ENCODE measurements at places on chromosomes 11 and 22.

- no peak for DNase-seq
Observed at GRCh38 chr11:19691815-19692500, 20.7 kb upstream of the NAV2 start.

- no peak for DNase-seq
Observed at GRCh38 chr22:50524676-50525103, 708 bp downstream of the SCO2 start.

- no peak for DNase-seq
Observed at GRCh38 chr22:44907765-44908737, 101.8 kb downstream of the PHF21B start.

DNA sequence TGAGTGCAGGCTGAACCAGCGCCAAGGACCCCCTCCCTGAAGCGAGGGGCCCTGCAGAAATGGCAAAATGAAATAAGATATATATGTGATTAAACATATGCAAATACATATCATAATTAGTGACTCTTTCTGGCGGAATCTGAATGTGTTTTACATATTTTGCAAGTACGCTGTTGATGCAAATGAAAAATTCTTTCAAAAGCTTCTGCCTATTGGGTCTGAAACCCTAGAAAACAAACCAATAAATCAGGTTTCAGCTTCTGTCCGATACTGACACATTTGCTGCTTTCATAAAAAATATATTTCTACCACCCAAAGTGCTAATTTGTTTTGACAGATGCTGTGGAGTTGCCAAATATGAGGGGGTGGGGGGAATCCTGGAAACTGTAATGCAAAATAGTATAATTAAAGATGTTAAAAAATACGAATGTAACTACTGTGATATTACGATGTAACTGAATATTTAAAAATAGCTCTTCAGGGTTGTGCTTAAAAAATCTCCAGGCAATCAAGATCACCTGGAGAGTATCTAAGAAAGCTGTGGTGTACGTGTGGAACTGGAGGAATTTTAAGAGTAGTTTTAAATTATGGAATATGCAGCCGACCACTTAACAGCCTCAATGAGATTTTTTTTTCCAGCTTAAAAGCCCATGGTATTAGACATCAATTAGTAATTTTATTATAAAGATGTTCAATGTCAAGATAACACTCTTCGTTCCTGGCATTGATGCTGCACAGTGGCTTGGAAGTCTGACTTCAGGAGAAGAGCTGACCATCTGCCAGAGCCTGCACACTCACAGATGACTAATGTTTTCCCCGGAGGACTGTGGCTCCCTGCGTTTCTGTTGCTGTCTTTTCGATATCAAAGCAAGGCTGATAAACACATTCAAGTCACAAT is 122.2 kb upstream of the RCN1 start:
- DNase-seq = no peak

DNA sequence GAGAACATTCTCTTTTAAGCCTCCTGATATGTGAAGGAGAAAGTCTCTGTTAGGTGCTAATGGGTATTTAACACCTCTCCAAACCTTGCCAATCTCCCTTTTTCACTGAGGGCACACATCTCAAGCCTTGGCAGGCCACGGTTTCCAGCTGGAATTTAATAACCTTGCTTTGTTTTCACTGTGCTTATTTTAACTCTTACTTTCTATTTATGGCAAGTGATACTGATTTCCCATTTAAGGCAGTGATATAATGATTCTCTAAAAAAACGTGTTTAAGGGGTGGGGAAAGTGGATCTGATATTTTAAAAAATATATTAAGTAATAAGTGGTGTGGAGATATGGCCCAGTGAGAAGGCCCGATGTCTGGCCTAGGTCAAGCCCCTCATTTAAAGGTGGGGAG is 1.1 kb upstream of the RASD2 start:
- DNase-seq = no peak

DNA sequence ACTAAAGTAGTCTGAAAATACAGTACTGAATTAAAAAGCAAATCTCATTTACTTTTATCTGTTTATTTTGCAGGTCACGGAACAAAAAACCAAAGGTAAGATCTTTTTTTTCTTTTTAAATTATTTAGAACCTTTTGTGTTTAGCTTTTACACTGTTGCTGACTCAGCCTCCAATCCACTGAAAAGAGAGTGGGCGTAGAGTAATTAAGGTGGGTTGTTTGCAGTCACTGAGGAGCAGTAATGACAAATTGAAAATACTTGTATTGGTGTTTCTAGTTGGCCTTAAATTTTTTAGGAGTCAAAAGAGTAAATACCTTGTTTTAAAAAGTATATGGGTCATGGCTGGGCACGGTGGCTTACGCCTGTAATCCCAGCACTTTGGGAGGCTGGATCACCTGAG is 73.4 kb downstream of the TNRC6B start:
- no peak for DNase-seq

GRCh38 chr11:58914821-58915543 is 24.3 kb upstream of the GLYATL1 start:
- no peak for DNase-seq

DNA sequence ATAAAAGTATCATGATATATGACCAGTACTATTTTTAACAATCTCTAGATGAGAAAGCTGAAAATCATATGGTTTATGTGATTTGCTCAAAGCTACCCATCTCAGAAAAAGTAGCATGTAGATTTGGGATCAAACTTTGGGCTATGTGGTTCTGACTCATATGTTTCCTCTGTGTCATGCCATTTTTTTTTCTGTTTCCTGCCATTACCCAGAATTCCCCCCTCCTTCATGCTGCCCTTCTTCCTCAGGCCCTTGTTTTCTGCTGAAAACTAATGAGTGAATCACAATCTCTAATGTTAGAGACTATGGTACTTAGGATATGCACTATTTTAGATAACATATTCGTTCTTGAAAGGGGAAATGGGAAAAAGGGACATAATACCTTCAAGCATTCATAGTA is 80.7 kb downstream of the JRKL start:
- no peak for DNase-seq

GRCh38 chr22:44686873-44687600 is 15.0 kb upstream of the PRR5 start:
- no peak for DNase-seq

- no peak for DNase-seq
Observed at GRCh38 chr22:48112687-48113521, 1350.5 kb downstream of the TBC1D22A start.

DNA sequence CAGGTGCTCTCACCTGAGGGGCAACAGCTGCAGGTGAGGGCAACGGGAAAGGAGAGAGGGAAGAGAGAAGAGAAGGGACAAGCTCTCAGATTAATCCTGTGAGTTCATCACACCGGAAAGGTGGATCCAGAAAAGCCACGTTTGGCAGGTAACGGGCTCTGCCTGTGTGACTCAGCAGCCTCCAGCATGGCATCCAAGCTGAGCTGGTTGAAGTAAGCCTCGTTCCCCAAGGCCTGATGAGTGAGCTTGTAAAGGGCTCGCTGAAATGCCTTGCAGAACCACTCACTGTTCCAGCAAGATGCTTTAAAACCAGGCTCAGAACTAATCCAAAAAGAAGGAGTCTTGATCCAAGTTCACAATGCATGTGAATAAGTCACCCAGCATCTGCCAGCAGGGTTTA is 206.9 kb upstream of the TMEM45B start:
- no peak for DNase-seq

GRCh38 chr11:117299351-117300282 is 8.5 kb downstream of the BACE1-AS start:
- no peak for DNase-seq

DNA sequence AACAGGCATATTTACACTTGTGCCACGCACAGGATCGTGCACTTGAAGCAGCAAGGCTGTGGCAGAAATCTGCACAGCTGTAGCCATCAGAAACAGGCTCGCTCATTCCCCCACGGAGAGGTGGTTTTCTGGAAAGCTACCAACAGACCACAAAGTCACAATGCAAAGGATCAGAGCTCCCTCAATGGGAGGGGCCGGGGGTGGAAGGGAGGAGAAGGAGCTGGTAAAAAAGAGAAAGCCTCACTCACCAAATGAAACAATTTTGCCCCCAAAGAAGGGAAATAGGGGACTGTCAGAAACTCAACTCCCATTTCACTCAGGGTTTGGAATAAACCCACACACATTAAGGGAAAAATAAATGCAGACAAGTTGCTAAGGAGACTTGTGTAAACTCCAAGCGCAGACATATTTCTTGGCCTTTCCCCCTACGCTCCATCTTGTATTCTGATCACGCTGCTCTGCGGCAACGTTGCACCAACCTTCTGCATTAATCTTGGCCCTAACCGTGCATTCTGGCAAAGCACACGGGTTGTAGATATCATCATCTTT is 43.2 kb upstream of the BLID start:
- no peak for DNase-seq

- DNase-seq = no peak
Observed at GRCh38 chr22:45587638-45588505, 83.8 kb upstream of the ATXN10 start.

- no peak for DNase-seq
Observed at GRCh38 chr22:41813726-41814410, 13.4 kb downstream of the CCDC134 start.

DNA sequence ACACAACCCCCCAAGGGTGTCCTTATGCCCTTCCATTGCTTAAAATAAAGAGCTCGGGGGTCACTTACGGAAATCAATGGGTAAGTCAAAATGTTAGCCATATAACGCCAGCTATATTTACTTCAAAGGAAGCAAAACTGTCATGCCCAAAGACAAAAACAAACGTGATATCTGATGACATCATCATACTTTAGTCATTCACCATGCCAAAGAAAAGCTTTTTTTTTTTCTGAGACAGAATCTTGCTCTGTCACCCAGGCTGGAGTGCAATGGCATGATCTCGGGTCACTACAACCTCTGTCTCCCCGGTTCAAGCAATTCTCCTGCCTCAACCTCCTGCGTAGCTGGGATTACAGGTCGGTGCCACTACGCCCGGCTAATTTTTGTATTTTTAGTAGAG is 47.7 kb upstream of the SC5D start:
- no peak for DNase-seq

DNA sequence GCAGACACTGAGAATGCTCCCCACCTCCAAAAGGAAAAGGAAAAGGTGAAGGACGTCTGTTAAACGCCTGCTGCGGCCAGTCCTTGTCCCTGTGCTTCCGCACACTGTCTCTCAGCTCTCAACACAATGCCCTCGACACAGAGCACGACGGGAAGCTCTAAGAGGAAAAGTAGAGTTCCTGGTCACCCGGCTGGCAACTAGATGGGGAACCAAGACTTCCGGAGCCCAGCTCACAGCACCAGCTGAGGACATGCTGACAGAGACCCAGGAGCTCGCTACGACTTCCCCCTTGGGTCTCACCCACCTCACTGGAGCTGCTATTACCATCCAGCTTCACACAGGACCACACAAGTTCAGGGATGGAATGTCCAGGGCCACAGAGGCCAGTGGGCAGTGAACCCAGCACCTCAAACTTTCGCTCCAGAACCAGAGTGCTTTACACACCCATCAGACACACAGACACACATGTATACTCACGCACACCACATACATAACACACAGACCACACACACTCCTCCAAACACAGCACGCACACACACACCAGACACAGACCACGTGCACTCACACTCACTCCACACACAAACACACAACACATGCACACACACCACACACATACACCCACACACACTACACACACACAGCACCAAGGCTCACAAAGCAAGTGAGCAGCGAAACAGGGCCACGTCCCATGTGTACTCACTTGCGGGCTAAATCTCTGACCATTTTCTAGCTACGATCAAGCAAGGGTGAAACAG is 9.6 kb downstream of the SULT4A1 start:
- DNase-seq = no peak

DNA sequence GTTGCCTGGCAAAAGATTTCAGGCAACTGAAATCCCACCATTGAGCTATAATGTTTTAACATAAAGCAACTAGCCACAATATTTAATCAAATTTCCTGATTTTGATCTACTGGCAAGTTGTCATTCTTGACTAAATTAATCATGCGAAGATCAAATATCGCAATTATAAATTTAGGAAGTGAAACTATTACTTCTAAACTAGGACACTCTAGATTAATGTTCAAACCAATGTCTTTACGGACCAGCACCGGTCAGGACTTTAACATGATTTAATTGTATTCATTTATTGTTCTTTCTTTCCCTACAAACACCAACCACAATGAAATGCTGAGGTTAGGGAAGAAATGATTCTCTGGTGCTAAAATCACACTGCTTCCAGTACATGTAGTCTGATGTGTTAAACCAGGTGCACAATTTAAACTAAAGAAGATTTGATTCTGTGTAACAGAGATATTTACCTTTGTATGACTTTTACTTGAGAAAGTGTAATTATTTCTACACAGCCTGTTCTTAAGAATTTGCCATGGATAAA is 14.9 kb downstream of the GAS2 start:
- DNase-seq = no peak

DNA sequence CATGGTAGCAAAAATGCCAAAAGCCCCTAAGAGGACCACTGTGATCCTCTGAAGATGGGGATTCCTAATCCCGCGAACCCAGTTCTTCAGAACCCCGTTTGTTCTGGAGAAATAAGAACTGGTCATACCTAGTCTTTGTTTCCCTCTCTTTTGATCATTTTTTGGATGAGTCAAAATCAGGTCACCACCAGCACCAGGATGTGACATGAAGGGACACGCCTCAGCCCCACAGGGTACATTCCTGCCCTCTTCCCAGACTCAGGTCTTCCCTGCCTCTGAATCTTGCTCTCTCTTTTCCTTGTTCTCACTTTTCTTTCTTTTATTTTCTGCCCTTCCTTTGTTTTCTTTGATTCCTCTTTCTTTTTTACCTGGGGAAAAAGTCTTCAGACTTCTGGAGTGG is 14.6 kb upstream of the ANO1 start:
- no peak for DNase-seq

DNA sequence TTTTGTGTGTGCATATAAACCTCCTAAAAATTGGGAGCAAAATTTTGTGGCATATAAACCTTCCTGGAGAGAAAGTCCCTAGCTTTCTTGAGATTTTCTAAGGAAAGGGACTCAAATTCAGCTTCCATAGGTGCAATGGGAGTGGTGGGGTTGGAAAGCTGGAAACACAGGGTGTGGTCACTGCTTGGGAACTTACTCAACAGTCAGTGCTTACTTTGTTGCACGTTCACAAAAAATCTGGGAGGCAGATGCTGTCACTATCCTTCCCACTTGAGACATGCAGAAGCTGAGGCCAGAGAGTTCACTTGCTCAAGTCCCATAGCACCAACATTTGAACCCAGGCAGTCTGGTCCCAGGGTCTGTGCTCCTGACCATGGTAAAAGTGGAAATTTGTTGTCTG is 3.9 kb upstream of the CATSPERZ start:
- no peak for DNase-seq

DNA sequence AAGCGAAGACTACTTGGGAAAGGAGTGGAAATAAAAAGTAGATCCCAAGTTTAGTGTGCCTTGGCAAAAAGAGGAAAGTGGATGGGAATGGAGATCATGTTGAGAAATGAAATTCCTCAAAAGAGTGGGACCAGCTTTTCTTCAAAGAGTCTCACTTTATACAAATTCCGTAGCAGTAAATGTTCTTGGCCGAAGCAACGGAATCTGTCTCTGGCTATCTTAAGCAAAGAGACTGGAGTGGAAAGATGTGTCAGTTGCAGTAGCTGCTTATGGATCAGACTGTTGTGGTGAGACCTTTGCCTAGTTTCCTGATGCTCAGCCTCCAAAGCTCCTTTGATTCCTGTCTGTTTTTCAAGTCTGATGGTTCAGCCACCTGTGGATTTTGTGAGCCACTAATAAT is 73.6 kb downstream of the CSTPP1 start:
- no peak for DNase-seq

All from activated naive CD4-positive, alpha-beta T cell treated with anti-CD3 and anti-CD28 coated beads, Interleukin-2, amount 50 U/mL, for 16 hours (primary cell).